LHCN-M2 (cell line): ENCODE measurements at places on chromosomes 2 and 18.

- DNase-seq, result no peak
These were observed 66.2 kb downstream of the DIPK1C start for GRCh38 chr18:74390900-74391299.

- peak; percentile 62 for DNase-seq
These were observed 204.3 kb downstream of the GULP1 start for GRCh38 chr2:188495969-188496431.

- DNase-seq, result no peak
These were observed 336.9 kb upstream of the RAB6C start for GRCh38 chr2:129642526-129643043.

- DNase-seq, result no peak
These were observed 14.4 kb downstream of the TNP1 start for GRCh38 chr2:216845426-216845825.

DNA sequence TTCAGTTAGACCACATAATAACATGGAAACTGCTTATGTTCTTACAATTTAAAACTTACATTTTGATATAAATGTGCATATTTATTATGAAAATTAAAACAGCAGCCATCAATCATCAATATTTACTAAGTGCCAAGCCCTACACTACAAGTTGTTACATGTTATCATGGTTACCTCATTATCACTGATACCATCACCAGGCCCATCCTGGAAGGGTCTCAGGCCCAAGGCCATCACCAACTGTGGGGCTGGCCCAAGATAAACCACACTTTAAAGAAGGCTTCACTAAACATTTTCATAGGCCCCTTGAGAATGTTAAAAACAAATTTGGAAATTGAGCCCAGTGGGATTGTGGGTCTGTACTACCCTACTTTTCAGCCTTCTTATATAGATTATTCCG is 6.4 kb downstream of the ITSN2 start:
- DNase-seq, result no peak

DNA sequence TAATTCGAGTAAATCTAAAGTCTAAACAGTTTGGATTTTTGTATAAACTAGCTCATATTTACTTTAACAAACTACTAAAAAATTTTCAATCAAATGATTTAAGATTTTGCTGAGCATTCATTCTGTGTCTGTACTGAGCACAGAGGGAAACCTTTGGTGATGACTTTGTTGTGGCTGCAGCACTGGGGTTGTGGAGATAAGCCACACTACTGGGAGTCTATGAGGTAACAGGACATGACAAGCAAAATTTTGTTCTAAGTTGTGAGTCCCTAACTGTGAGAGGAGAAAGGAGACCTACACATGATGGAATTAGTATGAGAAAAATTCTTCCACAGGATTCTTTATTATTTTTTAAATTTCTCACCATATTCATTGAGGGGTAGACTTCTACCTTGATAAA is 933.7 kb upstream of the LRATD1 start:
- DNase-seq, result no peak

DNA sequence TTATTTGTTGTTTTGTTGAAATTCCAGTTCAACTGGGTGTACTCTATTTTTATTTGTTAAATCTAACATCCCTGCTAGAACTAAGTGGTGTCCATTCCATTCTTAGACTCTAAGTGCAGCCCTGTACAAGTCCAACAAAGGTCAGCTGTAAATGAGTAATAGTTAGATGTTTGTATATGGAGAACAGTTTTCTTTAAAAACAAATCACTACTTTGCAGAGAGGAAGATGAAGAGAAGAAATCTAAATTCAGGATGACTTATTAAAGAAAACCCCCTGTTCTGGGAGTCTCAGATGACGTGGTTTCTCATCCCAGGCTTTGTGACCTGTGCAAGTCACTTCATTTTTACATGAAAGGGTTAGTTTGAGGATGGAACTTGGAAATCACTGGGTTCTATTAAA is 57.9 kb downstream of the GALNT14 start:
- no peak for DNase-seq

- no peak for DNase-seq
These were observed 28.7 kb upstream of the IL1RL1 start for GRCh38 chr2:102282678-102283091.

GRCh38 chr2:228615496-228615895 is 434.0 kb upstream of the SPHKAP start:
- DNase-seq, result no peak

GRCh38 chr18:65409261-65409660 is 341.6 kb upstream of the CDH7 start:
- DNase-seq, result no peak
